Suprapubic skin (tissue), 4 donors: ENCODE measurements at places on chromosomes 11 and 22. TPM values are rescaled to one million over a fixed set of nuclear protein-coding genes. Genes with fewer than 3 reads are reported as not detected.

DNA sequence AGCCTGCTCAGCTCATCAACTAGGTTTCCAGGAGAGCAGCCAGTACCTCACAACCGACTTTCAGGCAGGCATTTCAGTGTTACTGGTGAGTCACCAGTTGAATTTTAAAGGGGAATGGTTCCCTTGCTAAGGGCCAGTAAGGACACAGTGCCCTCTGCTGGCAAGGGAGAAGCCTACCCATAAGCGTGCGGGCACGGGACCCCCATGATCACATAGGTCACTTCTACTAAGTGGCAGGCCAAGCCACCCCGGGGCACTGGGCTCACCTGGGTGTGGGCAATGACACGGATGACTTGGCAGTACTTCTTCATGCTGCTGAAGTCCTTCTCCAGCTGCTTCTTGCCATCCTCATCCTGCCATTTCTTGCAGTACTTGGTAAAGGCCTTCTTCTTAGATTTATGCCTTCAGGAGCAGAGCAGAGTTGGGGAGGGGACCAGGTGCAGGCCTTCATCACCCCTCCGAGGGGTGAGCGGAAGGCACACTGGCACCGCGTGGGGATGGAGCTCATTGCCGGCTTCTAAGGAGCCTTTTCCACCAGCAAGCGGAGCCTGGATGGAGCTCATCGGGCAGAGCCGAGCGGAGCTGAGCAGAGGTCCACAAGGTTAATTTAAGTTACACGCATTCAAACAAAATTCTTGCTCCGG lies 2.9 kb downstream of the RPL3 start:
- no peak overlapping the region for H3K27ac ChIP-seq
- H3K4me1 ChIP-seq, result peaks cover 46% of the 10 kb centered on the region
- H3K27me3 ChIP-seq, result no peaks in the 10 kb centered on the region

DNA sequence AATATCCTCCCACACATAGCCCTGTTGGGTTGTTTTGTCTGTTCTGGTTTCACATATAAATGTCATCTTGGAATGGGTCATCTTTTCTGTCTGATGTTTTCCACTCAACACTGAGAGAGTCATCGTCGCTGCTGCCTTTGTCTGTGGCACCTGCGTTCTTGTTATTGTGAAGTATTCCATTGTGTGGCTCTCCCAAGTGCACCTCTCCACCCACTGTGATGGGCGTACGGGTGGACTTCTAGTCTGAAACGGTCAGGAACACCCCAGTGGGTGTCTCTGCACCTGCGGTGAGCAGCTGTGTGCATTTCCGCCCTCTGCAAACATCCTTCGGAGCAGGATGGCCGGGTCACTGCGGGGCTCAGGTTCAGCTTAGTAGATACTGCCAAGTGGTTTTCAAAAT lies 34.5 kb upstream of the RTL6 start:
- peak; percentile 19 for DNase-seq
- H3K27me3 ChIP-seq, result peaks cover 23% of the 10 kb centered on the region
- H3K27ac ChIP-seq, result no peak overlapping the region
- no peaks in the 10 kb centered on the region for H3K36me3 ChIP-seq
- H3K4me1 ChIP-seq, result no peaks in the 10 kb centered on the region
- H3K4me3 ChIP-seq, result no peak overlapping the region

DNA sequence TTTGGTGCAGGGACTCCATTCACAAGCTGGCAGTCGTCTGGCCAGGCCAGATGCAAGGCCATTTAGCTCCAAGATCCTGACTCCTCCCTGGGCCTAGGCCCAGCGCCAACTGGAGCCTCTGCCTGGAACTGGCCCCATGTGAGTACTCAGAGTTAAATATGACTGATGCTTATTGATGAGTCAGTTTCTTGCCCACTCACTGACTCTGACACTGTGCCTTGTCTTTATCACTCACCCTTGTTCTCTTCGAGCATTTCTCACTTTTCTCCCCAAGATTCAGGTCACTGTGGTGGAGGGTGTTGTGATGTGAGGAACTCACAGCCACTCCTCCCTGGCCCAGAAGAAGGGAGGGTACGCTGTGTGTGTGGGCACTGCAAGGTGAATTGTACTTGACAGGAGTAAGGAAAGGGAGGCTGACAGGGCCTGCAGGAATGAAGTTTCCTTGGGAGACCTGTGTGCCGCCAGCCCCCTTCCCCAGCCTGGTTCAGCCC lies 23.2 kb upstream of the ST3GAL4 start:
- no peak overlapping the region for H3K4me3 ChIP-seq
- peaks cover 12% of the 10 kb centered on the region for H3K36me3 ChIP-seq
- peaks cover 24% of the 10 kb centered on the region for H3K4me1 ChIP-seq

SLC25A18 gene
- 0.26 TPM for total RNA-seq

GRCh38 chr22:36315325-36315724 lies 62.4 kb downstream of the APOL1 start:
- no peak overlapping the region for H3K27ac ChIP-seq
- H3K4me1 ChIP-seq, result no peaks in the 10 kb centered on the region
- H3K36me3 ChIP-seq, result peaks cover 99% of the 10 kb centered on the region
- H3K4me3 ChIP-seq, result no peak overlapping the region
- DNase-seq, result no peak

TNNT3 gene
- 12.9 TPM for total RNA-seq

YAP1 gene
- 271 TPM for total RNA-seq

DNA sequence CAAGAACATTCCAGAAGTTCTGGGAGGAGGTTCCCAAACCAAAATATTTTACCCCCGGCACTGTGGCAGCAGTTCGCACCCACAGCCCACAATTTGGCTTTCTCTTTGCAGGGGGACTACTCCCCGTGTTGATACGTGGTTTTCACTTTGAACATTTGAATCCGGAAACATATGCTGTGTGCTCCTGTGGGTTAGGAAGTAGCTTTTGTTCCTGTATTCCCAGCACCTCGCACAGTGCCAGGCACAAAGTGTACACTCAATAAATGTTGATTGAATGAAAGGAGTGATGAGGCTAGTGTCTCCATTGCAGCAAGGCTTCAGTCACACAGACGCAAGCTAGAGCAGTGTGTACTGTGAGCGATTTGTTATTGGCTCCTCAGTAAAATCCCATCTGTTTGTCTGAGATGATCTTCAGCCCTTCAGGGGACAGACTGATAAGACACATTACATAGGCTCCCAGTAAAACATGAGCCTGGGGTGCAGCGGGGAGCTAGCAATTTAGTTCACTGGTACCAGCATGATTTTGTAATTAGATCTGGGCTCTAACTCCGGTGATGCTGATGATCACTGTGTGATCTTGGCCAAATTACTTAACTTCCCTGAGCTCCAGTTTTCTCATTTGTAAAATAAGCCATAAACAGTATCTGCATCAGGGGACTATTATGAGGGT lies 2.2 kb downstream of the LAYN start:
- no peak overlapping the region for H3K4me3 ChIP-seq
- H3K36me3 ChIP-seq, result no peaks in the 10 kb centered on the region
- H3K4me1 ChIP-seq, result peaks cover 22% of the 10 kb centered on the region
- H3K27me3 ChIP-seq, result peaks cover 30% of the 10 kb centered on the region
- no peak for DNase-seq

DNA sequence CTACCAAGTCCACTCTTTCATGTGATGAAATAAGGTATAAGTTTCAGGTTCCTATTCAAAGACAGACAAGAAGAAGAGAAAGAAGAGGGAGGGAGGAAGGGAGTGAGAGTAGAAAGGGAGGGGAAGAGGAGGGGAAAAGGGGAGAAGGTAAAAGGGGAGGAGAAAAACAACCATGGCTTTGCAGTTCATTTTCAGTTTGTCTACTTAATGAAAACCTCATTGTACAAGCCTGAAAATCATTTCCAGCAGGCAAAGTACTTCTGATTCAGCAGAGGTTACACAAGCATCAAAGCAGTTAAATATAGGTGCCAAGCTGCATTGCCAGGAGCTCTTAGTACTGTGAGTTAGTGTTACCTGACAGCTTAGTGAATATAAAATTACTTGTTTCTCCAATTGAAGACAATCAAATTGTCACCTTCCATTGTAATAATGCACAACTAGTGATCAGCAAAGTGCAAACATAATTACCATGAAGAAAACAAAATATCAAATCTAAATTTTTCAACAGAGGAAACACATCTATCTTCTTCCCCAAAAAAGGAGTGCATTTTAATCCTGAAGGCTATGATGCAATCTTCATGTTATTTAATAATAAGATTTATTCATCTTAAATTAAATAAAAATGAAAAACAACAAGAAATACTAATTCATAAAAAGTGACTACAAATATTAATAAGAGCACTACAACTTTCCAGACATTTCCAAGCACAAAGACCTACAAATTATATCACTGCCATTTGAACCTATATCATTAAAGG lies 8.2 kb downstream of the SOX6 start:
- no peaks in the 10 kb centered on the region for H3K36me3 ChIP-seq
- no peak overlapping the region for H3K27ac ChIP-seq
- no peak overlapping the region for H3K4me3 ChIP-seq

DNA sequence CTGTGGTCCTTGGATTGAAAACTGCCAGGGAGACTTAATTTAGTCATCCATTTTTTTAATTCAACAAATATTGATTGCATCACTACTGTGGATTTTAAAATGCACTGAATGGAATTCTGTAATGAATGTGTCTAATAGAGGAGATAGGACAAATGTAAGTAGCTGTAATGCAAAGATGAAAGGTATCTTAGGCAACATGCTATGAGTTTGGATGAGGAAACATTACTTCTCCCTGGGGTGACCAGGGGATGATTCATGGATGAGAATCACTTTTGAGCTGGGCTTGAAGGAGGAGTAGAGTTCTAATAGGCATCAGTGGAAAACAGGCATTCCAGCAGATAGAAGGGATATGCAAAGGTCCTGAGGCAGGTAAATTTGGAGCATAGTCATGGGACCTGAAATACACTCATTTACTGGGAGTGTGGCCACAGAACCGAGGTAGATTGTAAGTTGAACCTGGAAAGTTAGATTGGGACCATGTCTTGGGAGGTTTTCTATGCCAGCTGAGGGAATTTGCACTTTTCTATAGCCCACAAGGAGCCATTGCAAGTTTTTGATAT lies 43.4 kb downstream of the PKNOX2 start:
- H3K36me3 ChIP-seq, result no peaks in the 10 kb centered on the region
- no peak overlapping the region for H3K27ac ChIP-seq
- no peaks in the 10 kb centered on the region for H3K27me3 ChIP-seq
- peaks cover 6% of the 10 kb centered on the region for H3K4me1 ChIP-seq
- H3K4me3 ChIP-seq, result no peak overlapping the region

LMNTD2 gene
- 6.3 TPM for total RNA-seq

GRCh38 chr11:15276621-15277020 lies 161.9 kb downstream of the INSC start:
- H3K4me1 ChIP-seq, result no peaks in the 10 kb centered on the region
- H3K36me3 ChIP-seq, result no peaks in the 10 kb centered on the region
- H3K27ac ChIP-seq, result no peak overlapping the region
- DNase-seq, result no peak
- H3K4me3 ChIP-seq, result no peak overlapping the region

DNA sequence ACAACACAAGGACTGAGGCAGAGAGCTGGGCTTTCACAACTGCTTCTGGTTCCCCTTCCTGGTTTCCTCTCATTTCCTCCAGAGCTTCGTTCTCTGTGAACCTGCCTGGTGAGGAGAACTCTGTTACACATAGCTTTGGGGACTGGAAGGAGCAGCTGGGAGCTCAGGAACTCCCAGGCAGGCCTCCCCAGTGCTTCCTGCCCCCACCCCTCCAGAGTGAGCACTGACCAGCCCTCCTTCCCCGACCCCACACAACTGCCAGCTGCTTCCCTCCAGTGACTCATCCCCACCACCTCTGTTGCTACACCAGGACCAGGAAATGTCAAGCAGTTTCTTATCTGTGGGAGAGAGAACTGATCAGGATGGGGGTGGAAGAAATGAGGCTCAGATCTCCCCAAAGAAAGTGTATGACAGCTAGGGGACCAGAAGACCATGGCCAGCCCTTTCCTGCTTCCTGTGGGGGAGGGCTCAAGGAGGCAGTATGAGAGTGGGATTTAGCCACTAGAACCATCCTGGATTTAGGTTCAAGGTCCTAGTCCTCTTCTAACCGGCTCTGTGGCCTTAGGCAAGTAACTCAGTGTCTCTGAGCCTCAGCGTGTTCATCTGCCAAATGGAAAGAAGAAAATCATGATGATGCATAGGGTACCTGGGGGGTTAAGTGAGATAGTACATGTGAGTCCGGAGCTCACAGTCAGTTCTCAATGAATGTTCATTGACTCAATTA lies 4.5 kb upstream of the TP53I11 start:
- no peaks in the 10 kb centered on the region for H3K36me3 ChIP-seq
- DNase-seq, result no peak
- H3K27me3 ChIP-seq, result no peaks in the 10 kb centered on the region
